NCI-H460 (cell line): ENCODE measurements at places on chromosomes 7 and 10.
A peak's percentile ranks its signal among the peaks of the same experiment; 100 is the strongest.

- DNase-seq: no peak
Measured at GRCh38 chr7:114468844-114469243, 54.2 kb downstream of the FOXP2 start.

- DNase-seq: no peak
Measured at GRCh38 chr10:103818765-103819374, 36.5 kb downstream of the SH3PXD2A start.

DNA sequence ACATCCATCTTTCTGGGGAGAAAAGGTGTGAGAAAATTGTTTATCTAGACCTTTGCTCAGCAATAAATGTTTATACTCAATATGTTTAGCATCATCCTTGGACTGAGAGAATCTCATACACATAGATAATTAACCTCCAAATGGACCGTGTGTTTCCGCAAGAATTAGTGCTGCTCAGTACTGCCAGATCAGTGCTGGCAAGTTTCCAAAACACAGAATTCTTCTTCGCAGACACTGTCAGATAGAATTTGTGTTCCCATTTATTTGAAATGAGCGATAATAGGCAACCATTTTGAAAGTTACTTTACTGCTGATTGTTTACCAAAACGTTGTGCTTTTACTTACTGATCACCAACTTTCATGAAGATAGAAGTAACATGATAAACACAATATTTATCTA is 33.7 kb downstream of the STAMBPL1 start:
- no peak for DNase-seq

- DNase-seq: no peak
Measured at GRCh38 chr10:22285130-22285529, 31.1 kb upstream of the COMMD3 start.

- DNase-seq: no peak
Measured at GRCh38 chr10:105262666-105263065, 621.6 kb downstream of the SORCS3 start.

- DNase-seq: no peak
Measured at GRCh38 chr10:25176421-25176968, 1.7 kb downstream of the GPR158 start.

GRCh38 chr10:43691485-43691884 is 42.8 kb upstream of the ZNF32 start:
- no peak for DNase-seq

- no peak for DNase-seq
Measured at GRCh38 chr7:128362670-128363069, 1.2 kb upstream of the PRRT4 start.

DNA sequence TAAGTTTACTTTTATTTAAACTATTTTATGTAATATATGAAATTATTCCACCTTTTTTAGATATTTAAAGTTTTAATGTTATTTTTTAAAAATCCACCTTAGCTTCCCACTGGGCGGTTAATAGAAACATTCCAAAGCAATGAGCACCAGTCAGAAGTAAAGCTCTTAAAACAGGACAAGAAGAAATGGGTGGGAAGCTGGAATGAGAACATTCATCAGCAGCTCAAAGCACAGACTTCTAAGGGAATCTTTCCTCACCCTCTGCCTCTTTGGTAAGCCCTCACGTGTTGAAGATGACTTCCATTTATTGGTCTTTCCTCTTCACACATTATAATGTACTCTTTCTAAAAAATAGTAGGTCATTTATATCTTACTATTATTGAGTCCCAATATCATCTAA is 3.1 kb downstream of the AGMO start:
- no peak for DNase-seq

- no peak for DNase-seq
Measured at GRCh38 chr10:49150426-49150825, 16.6 kb upstream of the FAM170B start.

DNA sequence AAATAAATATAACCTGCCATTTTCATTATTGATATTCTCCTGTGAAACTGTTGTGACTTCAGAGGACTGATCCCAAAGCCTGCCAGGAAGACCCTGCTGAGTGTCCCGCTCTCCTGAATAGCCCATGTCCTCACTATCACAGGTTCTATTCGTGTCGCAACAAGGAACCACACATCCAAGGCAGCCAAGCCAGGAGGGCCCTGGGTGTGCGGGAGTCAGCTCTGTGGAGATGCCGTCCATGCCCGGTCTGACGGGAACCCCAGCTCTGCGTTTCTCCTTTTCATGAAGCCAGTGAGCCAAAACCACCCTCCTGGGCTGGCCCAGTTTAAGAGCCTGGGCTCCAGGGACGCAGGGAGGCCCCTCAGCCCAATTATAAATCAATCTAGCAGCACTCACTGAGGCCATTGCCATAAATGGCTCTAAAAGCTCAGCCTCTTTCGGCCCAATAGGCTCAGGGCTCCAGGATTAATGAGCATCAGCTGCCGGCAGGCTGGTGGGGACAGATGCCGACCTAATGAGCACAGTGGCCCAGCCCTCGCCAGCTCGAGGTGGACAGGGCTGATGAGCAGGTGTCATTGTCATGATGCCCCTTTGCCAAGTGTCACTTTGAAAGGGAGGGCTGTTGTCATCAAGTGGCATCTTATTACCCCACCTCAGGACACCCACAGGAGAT is 177.9 kb downstream of the PLXNA4 start:
- DNase-seq: no peak

DNA sequence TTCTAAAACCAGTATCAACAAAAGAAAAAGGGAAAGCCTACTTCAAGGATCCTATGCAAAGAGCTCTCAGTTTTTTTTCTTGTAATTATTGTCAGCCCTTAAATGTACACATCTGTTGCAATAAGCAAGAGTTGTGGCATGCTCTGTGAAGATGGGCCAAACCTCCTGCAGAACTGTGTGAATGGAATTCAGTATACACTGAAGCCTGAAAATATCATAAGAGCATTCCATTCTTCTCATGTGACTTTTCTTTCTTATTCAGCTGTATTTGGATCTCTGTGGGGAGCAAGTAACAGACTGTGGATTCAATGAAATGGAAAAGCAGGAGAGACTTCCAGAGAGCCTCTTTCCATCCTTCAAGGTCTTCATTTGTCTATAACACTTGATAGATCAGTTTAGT is 130.7 kb downstream of the SAMD9 start:
- DNase-seq: no peak

- DNase-seq: no peak
Measured at GRCh38 chr7:28433699-28434219, 21.4 kb downstream of the CREB5 start.

GRCh38 chr10:27745732-27746396 is at the start of gene MKX:
MKX (minus strand) TSS chr10:27745819; CDS start chr10:27743415, 2,404 bp downstream.
- no peak for DNase-seq

DNA sequence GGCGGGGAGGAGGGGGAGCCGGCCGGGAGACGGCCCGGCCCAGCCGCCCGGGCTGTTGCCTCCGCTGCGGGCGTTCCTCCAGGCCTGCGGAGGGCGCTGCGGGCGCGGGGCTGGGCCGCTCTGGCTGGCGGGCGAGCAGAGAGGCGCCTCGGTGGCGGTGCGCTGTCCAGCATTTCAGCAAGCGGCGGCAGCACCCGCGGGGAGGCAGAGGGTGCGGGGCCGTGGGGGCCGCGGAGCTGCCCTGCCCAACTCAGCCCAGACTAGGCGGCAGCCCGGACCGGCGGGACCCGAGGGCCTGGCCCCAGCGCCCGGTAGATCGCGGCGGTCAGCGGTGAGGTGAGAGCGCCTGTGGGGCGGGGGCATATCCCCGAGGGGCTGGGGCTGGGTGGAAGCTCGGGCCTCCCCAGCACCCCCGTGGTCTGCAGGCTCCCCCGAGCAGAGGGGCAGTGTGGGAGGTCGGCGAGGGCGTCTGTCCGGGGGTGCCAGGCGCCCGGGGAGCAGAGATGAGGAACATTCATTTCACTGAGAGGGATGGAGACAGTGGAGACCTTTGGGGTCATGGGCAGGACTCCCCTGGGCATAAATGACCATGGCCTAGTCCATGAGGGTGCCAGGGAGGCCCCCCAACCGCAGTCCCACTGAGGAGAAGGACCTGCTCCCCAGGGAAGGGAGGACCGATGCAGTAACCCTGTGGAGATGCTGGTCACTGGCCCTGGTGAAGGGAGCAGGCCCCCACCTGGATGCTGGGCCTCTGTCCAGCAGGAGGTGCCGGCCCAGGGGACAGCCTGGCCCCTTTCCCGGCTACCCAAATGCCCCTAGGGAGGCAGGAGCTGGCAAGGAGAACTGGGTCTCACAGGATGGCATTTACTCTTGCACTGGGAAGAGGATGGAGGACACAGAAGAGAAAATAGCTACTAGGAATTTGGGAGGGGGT is at the start of gene SRRM3:
Gene SRRM3, plus strand, starts transcription at position 165 of the 934 bp plus-strand sequence. CDS start 33,171 bp downstream, outside the sequence.
- peak; percentile 70 for DNase-seq

DNA sequence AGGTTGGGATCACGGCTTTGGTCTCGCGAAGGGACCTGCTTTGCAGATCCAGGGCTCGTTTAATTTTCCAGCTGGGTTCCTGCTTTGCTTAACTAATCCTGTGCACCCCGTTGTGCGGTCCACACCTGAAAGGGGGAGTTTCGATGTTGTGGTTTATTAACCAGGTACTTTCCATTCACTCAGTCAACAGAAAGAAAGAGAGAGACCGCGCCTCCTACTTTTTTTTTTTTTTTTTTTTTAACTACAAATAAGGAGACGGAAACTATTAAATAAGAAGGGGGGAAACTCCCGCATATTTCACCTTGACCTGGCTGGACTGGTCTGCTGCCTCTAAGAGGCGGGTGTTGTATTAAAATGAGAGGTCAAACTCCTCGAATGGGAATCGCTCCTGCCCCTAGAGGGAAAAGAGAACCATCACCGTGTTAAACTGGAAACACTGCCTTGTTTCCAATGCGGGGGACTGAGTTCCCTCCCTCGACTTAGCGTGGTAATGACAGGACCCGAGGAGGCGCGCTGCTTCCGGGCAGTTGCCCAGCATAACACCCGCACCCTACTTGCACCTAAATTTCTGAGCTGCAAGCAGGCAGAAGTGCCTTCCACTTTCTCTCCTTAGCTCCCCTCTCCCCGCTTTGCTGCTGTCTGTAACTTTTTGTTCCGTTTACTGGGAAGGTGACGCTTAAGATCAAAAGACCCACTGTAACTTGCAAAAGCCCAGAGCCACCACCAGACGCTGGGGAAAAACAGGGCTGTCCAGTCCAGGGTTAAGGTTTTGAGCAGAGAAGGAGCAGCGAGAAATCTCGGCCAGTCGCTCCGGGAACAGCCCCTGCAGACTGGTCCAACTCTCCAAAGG is 1.1 kb upstream of the ITGB8 start:
- peak; percentile 82 for DNase-seq

GRCh38 chr10:133401500-133401899 is 7.5 kb downstream of the MTG1 start:
- DNase-seq: no peak

GRCh38 chr7:135942614-135943013 is 34.5 kb downstream of the MTPN start:
- DNase-seq: no peak

GRCh38 chr10:74824184-74824899 is 2.1 kb upstream of the KAT6B start:
- DNase-seq: no peak

DNA sequence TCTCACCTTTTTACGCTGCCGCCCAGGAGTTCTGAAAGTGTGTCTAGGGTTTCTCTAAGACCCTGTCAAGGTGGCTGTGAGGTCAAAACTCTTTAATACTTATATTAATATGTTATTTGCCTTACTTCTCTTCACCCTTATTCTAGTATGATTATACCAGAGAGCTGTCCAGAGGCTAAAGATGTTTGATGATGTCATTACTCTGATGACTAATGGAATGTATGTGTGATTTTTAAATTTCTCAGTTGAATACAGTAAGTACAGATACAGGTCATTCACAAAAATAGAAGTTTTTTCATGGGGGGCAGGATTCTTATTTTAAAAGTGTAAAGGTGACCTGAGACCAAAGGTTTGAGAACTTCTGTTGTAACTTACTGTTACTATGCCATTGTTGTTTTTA is 150.6 kb upstream of the FOXP2 start:
- no peak for DNase-seq

- DNase-seq: no peak
Measured at GRCh38 chr7:155237297-155237696, 60.4 kb upstream of the INSIG1 start.

DNA sequence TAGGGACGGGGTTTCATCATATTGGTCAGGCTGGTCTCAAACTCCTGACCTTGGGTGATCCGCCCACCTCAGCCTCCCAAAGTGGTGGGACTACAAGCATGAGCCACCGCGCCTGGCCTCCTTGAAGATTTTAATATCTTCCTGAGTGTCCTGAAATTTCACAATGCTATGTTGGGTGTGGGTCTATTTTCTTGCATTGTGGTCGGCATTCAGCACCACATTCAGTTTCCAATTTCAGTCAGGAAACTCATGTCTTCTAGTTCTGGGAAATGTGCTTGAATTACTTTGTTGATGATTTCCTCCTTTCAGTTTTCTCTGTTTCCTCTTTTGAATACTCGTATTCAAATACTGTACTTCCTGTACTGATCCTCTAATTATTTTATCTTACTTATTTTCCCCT is 49.3 kb upstream of the IL6 start:
- no peak for DNase-seq

GRCh38 chr10:79976999-79977398 is 28.1 kb upstream of the SFTPD start:
- no peak for DNase-seq

GRCh38 chr10:34732926-34733325 is 82.2 kb downstream of the PARD3 start:
- peak; percentile 17 for DNase-seq

- DNase-seq: no peak
Measured at GRCh38 chr7:2812114-2812487, 32.0 kb downstream of the GNA12 start.

DNA sequence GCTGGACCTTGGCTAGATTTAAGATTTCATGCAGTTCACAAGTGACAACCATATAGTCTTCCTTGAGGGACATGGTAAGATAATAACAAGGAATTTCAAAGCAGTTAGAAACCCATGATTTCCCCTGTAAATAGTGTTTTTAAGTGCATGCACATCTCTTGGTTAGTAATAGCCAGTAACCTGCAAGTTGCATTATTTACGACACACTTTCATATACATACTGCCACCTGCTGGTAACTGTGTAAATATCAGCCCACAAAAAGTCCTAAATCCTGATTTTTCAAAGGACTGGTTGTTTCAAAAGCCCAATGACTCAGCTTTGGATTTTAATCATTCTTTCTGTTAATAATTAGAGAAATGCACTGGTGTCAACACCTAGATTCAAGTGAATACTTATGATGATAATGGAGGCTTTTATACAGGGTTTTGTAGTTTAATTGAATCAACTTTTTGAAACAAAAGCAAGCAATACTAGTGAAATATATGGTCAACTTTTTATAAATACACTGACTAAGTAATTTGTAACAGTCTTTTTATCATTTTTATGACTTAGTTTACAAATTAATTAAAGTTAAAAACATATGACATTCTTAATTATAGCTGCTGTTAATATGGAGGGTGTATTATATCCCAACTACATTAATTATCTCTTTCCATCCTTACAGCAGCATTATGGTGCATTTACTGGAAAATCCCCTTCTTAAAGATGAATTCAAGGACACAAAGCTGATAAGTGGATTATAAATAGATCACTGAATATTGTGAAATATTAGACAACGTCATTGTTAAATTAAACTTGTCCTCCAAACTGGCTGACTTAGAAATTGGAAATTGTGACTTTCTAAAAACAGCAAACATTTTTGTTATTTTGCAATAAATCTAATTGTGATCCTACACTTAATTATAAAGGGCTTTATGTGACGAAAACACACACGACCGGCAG is 367.7 kb upstream of the SEMA3D start:
- DNase-seq: peak; percentile 54

- no peak for DNase-seq
Measured at GRCh38 chr7:83819911-83820310, 171.0 kb upstream of the SEMA3E start.
